ENCODE measurements at places on chromosomes 5 and 9. TPM values are rescaled to one million over a fixed set of nuclear protein-coding genes. Genes with fewer than 3 reads are reported as not detected.

The GLRA1 gene
- not detected for total RNA-seq

The POU5F2 gene
- total RNA-seq = not detected

The MED22 gene
- total RNA-seq = 25.9 TPM

The CMYA5 gene
- not detected for total RNA-seq

The PCDHB8 gene
- 0.32 TPM for total RNA-seq
